Activated CD8-positive, alpha-beta memory T cell treated with anti-CD3 and anti-CD28 coated beads for 4 hours (primary cell): ENCODE measurements at places on chromosomes 13 and 19.

DNA sequence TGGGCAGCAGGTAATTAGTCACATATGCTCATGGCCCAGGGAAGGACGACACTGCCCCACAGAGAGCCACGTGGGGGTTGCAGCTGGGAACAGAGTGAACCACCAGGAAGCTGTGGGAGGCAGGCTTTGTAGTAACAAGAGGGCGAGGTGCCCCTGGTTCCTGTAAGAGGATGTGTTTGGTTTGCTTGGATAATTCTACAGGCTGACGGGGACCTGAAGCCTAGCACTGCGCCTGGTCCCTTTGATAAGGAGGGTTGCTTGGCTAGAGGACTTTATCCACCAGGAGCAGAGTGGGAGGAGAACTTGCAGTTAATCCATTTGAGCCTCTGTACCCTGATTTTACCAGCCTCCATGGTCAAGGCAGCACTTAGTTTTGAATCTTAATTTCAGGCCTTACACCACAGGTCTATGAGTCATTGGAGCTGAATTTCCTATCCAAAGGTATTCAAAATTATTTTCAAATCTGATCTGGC, 67.4 kb upstream of the CLDN10 start:
- DNase-seq, result no peak

DNA sequence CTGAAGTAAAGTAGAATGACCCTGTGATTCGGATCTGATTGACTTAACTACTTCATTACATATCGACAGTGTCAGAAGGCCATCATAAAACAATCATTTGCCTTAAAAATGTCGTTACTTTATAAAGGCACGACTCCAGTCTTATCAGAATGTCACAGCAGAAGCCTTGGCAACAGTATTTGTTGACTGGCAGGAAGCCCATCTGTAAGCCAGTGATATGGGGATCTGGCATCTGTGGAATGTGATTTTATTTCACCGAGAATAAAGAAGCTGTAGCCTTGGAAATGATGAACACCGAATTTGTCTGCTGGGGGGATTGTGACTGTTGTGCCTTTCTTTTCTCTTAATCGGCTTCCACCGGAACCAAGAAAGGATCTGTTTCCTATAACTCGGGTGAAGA, 362.5 kb downstream of the TDRD3 start:
- DNase-seq, result no peak

- DNase-seq, result no peak
These were observed 21.3 kb downstream of the HCN2 start for GRCh38 chr19:610801-611480.

DNA sequence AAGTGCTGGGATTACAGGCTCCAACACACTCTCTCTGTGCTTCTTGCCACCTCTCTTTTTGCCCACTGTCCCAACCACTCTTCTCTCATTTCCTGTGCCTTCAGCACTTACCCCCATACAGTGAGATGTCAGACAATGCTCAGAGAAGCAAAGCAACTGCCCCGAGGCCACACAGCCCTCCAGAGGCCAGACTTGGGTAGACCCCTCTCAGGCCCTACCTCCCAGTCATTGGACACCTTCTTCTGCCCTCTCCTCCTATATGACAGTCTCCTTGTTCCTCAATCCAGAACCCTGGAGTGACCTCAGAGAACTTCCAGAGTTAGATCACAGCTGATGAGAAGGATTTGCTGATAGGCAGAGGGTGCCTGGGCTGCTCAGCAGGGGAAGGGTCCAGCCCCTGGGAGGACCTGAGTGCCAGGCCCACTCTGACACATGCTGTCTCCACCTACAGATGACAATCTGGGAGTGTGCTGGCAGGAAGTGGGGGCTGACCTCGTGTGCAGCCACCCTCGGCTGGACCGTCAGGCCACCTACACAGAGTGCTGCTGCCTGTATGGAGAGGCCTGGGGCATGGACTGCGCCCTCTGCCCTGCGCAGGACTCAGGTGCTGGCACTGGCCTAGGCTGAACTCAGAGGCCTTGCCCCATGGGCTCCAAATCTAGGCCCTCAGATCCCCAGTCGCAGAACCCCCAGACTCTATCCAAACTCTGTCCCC, 24.4 kb downstream of the LTBP4 start:
- no peak for DNase-seq

GRCh38 chr13:22454586-22454985, 726.2 kb upstream of the SGCG start:
- DNase-seq, result no peak

DNA sequence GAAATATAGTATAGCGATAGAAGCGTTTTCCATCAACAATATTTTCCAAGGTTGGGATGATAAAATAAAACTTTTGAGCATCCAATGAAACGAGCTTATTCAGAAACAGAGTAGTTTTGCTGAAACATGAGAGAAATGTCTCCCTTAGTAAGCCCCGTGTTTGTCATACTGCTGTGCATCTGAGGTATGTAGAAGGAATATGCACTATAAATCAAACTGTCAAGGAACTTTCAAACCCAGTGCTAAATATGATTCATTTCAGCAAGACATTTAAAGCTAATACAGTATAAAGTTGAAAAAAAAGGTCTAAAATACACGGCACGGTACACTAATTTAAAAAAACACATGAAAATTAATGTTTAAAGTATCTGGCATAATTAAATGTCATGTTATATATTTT, 546.2 kb downstream of the SLITRK5 start:
- DNase-seq, result no peak

GRCh38 chr13:87120476-87120875, 550.7 kb upstream of the SLITRK5 start:
- no peak for DNase-seq

DNA sequence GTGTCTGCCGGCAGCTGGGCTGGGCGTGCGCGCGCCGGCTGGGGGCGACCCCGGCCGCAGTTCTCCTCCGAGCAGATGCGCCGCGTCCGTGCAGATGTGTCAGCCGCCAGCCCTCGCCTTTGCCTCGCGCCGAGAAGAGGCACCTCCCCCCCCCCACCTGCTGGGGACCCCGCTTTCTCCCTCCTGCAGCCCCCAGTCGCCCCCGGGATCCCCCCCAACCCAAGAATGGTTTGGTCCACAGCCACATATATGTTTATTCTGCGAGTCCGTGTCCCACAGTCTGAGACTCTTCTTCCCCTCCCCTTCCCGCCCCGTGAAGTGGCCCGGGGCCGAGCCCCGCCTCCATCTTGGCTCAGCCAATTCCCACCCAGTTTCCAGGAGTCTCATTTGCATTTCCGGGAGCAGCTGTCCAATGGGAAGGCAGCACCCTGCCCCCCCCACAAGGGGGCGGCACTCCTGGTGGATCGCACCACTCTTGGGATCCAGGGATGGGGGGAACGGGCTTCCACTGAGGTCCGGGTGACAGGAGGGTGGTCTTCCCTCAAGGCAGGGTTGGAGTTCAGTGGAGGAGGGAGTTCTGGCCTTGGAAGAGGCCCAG, 8.6 kb downstream of the ISOC2 start:
- no peak for DNase-seq

DNA sequence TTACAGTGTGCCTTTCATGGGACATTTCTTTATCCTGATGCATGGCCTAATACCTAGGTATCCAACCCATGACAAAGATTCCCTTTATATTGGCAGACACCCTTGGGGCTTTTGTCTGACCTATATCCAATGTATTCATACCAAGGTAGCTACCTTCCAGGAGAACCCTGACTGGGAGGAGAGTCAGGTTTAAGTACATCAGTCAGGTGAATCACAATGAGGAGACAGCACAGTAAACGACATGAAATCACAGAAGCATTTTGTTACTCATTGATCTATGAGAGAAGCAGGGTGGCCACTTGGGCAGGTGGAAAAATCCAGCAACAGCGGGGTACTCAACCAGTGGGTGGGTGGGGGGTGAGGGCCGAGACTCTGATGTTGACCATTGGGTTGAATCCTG, 527.4 kb upstream of the ATXN8OS start:
- no peak for DNase-seq
